ENCODE measurements at places on chromosomes 4 and X.
A peak's percentile ranks its signal among the peaks of the same experiment; 100 is the strongest.

DNA sequence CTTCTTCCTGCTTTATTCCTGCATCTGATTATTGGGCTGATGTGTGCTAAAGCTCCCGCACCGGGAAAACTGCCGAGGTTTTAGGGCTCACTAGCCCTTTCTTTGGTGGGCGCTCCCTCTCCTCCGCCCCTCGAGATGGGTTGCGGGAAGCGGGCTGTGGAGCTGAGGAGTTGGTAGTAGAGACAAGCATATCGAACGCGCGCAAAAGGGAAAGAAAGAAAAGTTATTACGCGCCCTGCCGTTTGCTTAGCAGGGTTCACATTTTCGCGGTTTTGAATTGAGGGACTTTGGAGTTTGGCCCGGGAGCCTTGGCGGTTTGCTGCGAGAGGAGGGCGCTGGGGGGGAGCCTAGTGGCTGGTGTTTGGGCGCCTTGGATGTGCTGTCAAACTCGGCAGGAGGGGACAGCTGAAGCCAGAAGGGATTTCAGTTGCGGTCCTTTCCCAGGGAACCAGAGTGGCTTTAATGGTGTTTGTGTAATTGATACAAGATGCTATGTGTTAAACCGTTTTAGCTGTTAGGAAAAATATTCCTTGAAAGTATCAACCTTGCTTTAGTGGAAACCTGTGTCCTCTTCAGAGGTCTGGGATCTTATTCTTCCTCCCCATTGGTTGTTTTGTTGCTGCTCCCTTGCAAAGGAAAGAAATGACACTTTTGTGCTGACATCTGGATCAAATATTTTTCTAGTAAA, 1.1 kb downstream of the GAB1 start:
- peak; percentile 37 for DNase-seq

DNA sequence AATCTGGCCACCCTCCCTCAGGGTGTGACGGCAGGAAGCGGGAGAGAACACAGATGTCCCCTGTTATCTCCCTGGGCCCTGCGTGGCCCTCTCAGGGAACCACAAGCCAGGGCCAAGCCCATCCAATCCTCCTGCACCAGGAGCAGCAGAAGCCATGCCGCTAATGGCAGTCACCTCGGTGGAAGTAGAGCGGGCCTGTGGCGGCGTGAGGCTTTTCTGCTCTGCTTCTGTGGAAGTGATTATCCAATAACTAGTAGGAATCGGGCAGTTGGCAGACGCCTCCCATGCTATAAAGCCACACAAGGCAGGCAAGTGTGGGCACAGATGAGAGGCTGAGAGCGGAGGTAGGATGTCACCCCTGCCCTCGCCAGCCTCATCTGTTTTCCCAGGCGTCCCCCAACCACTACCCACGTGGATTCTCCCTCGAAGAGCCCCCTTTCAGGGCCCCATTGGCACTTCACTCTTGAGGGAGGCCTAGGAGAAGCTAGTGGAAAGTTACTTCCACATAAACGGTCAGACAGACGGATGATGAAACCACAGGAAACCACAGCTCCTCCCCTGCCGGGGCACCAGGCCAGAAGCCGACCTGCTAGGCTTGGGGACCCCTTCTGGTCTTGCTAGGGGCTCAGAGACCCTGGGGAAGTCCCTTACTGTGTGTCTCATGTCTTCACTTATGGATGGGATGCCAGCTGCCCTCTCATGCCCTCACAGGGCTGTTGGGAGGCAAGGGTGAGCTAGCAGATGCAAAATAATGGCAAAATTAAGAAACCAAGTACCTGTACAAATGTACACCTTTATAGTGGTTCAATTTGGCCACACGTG, 18.8 kb upstream of the TMSB4X start:
- no peak for DNase-seq

- no peak for DNase-seq
These were observed 55.8 kb upstream of the ARHGAP24 start for GRCh38 chr4:85419103-85419502.

- DNase-seq: no peak
These were observed 65.1 kb upstream of the DIAPH2 start for GRCh38 chrX:96619588-96619987.

DNA sequence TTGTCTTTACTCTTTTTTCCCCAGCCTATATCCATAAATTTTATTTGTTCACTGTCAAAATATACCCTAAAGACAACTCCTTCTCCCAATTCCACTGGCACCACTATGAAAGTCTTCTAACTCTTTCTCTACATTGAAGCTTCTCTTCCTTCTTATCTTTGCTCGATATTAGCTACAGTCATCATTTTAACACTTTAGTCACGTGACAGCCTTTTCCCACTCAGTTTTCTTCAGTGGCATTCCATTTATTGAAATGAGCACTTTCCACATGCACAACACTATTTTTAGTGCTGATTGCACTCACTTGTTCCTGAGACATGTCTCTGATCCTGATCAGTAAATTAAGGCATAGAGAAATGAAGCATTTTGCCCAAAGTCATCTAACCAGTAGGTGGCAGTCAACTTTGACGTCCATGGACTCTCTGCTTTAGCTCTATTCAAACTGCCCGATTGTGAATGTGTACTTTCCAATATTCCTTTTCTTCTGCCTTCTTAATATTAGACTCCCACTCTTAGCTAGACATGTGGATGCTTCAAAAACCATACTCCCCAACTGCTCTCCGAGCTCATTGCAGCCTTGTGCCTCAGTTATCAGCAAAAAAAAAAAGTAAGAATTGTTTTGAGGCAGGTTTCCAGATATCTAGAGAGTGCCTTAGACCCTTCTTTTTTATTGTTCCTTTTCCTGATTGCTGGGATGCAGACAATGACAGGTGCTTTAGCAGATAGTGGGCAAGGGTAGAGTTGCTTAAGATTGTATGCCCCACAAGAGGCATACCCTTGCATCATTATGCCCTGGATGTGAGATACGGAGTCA, 394.4 kb upstream of the ADGRL3 start:
- peak; percentile 9 for DNase-seq

GRCh38 chr4:2961421-2961810, 1.8 kb downstream of the NOP14 start:
- peak; percentile 44 for DNase-seq

- DNase-seq: peak; percentile 95
These were observed 10.3 kb downstream of the ATP5ME start for GRCh38 chr4:663438-664428.

GRCh38 chr4:101284546-101284945, 62.8 kb downstream of the PPP3CA start:
- DNase-seq: no peak

GRCh38 chr4:110197529-110198042, 829 bp downstream of the ELOVL6 start:
- DNase-seq: peak; percentile 58

- DNase-seq: no peak
These were observed 3.4 kb upstream of the IGBP1 start for GRCh38 chrX:70129816-70130215.

- DNase-seq: no peak
These were observed 143.9 kb downstream of the PJA1 start for GRCh38 chrX:69021141-69021960.

DNA sequence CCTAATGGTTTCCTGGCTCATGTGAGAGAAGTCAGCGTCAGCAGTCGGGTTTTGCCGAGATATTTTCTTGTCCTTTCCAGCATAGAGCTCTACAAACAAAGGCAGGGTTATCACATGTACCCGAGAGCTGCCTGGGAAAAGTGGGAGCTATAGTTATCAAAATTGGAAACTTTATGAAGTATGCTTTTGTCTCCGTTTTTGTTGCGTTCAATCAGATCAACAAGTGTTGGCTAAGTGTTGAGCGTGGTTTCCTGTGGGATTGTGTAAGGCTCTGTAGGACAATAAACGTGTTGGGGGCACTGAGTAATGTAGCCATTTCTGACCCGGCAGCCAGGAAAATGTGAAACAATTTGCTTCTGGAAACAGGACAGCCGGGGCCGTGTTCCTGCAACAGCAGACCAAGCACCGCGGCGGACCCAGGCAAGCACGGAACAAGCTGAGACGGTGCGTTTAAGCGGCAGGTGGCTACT, at the start of gene BMX:
Gene BMX, plus strand, starts transcription at position 311 of the 470 bp plus-strand sequence. CDS start 7,547 bp downstream, outside the sequence.
- no peak for DNase-seq

DNA sequence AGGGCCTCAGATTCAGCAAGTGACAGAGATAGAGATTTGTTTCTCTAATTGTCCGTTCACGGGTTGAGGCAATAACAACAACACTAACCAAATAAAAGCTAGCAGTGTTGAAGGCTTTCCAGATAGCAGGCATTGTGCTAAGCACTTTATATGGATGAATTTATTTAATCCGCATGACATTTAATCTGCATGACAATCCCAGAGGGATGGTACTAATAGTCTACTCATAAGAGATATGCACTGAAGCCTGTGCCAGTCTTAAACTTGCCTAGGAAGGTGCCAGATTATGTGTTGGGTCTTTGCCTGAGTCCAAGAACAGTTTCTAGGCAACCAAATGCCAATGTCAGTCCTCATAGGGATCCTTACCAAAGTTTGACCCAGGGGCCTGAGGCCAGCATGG, 37.7 kb upstream of the FAT1 start:
- DNase-seq: no peak

GRCh38 chr4:98289375-98289774, 28.2 kb downstream of the RAP1GDS1 start:
- no peak for DNase-seq

GRCh38 chr4:168694667-168695066, 197.8 kb downstream of the PALLD start:
- no peak for DNase-seq

- DNase-seq: no peak
These were observed 231.6 kb downstream of the NR3C2 start for GRCh38 chr4:148210661-148211060.

- DNase-seq: no peak
These were observed 177.3 kb upstream of the SLIT2 start for GRCh38 chr4:20074450-20074849.

- no peak for DNase-seq
These were observed 63.4 kb downstream of the NFKB1 start for GRCh38 chr4:102564399-102565059.

- DNase-seq: no peak
These were observed 463.5 kb downstream of the PPP4R3C start for GRCh38 chrX:26999634-27000033.

GRCh38 chr4:137892134-137892533, 350.0 kb downstream of the SLC7A11 start:
- DNase-seq: no peak

- DNase-seq: no peak
These were observed 49.5 kb downstream of the ARSD start for GRCh38 chrX:2879670-2880069.

DNA sequence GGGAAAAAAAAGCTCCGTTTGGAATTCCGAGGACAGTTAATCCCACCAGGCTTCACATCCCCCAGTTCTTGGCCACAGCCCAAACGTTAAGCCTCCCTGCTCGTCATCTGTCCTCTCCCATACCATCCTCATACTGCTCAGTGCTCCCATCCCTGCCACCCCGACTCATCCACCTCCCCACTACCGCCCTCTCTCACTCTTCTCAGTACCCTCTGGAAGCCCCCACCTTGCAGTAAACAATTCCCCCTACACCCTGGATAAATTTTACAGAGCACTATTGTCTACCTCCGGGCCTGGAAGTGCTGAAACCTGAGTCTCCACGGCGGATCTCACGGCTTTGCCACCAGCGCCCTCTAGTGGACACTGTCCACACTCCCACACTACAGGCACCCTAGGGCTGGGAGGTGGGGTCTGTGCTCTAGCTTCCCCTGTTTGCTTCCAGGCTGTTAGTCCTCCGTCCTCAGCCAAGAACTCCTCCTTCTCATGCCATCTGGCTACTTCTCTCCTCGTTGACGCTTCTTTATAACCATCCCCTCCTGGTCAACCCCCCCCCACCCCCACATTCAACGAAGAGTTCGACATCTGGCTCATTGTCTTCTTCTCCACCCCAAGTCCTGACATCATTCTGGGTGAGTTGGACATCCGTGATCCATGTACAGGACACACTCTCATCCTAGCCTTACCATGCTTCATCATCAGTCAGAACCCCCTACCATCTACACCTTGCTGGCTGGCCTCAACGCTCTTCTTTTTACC, 54.5 kb downstream of the RTL9 start:
- peak; percentile 74 for DNase-seq

- DNase-seq: no peak
These were observed 35.6 kb downstream of the RASGEF1B start for GRCh38 chr4:81436096-81436495.

DNA sequence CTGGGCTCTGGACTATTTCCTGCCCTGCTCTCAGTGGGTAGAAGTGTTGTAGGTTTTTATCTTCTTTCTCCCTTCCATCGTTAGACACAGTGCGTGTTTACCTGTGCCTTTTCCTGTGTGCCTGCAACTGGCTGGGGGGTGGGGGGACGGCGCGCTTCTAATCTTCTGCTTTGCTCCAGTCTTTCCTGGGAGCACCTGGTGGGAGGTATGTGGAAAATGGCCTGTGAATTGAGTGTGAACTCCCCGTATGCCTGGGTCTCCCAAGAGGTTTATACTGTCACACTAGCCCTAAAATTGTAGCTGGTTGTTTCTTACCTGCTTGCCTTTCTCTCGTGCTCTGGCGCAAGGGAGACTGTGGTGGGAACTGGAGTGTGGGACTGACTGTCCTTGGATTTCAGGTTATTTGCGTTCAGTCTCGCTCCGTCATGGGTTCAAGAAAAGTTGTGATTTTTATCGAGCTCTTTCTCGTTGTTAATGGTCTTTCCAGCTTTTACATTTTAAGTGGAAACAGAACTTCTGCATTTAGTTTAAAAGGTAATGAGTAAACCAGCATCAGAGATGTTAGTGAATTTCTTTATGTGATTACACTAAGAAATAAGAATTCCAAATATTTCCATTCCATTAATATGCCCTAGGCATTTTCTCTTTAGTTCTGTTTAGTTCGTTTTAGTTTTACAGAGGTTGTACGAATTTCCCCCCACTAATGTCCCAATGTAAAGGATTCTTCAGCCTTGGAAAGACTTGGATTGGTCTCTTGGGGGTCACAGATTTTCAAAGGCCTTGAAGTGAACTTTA, 15.3 kb downstream of the MRPL1 start:
- DNase-seq: no peak

DNA sequence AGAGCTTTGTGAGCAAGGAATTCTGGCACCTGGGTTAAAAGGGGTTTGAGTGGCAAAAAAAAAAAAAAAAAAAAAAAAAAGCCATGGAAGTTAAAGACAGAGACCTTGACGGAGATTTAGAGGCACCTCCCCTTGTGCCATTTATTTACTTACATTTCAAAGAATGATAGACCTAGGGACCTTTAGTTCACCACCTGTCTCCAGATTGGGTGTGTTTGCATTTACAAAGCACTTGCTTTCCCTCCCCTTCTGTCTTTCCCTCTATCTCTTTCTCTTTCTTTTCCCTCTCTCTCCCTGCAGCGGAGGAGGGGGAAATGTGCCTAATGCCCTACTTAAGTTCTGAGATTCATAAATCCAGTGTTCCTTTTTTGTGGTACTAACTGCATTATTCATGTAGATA, 116.0 kb downstream of the IQCM start:
- DNase-seq: no peak

GRCh38 chr4:9898596-9899305, 117.3 kb downstream of the DRD5 start:
- peak; percentile 50 for DNase-seq

DNA sequence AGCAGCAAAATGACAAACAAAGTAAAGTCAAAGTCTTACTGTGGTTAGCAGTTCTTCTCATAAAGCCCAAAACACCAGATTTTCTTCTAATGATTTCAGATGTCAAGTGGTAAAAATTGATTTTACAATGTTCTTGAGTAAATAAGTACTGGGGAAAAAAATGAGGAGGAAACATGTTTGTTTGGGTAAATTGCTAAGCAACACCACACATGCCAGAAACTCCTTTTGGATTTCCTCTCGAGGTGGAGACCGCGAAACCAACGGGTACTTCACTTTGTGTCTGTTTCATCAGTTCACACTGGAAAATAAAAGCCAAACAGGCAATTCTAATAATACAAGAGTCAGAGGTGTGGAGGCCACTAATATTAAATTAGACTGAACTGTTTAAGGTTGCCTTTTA, 4.6 kb upstream of the PKD2 start:
- no peak for DNase-seq
